ENCODE measurements at places on chromosomes 11 and 22. TPM values are rescaled to one million over a fixed set of nuclear protein-coding genes. Genes with fewer than 3 reads are reported as not detected.

DNA sequence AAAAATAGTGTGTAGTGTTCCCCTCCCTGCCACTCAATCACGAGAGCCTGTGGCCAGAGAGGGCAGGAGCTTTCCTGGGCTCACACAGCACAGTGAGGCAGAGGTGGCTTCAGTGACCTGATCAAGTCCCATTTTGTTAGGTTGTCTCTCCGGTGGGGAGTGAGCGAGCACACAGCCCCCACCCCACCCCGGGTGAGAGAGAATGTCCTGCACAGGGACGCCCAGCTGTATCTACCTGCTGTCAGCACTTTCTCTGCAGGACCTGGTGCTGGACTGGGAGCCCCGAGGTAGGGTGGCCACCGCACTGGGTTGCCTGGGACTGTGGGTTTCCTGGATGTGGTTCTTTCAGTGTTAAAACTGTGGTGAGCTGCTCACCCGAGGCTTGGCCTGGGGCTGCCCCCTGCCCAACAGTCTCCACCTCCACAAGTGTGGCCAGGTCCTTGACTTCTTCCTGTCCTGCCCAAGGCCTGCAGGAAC lies 6.1 kb downstream of the CAPN5 start:
- no peak for DNase-seq

DNA sequence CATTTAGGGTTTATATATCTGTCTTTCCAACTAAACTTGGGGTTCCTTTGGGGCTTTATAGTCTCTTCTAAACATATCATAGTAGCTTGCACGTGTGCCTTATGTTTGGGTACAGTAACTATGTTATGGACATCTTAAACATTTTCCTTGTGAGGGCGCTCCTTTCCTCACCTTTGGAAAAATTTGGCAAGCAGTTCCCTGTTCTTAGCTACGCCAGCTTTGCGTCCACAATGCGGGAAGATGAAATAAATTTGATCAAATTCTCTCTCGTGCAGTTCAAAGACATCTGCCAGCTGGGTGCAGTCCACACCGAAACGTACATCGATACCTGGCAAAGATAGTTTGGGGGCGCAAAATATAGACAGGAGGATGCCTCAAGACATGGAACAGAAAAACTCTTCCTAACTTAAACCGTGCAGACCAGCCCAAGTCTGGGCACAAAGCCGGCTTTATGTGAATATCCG lies 548 bp downstream of the FDXACB1 start:
- DNase-seq = peak; percentile 44

- DNase-seq = peak; percentile 78
Measured at GRCh38 chr11:110086892-110087309, 6.3 kb upstream of the ZC3H12C start.

- no peak for DNase-seq
Measured at GRCh38 chr11:79414644-79415317, 26.0 kb downstream of the TENM4 start.

- peak; percentile 23 for DNase-seq
Measured at GRCh38 chr11:12540075-12540680, 134.0 kb upstream of the TEAD1 start.

- DNase-seq = no peak
Measured at GRCh38 chr11:61082062-61082870, 20.0 kb upstream of the CD5 start.

- DNase-seq = no peak
Measured at GRCh38 chr11:58907780-58908179, 31.5 kb upstream of the GLYATL1 start.

DNA sequence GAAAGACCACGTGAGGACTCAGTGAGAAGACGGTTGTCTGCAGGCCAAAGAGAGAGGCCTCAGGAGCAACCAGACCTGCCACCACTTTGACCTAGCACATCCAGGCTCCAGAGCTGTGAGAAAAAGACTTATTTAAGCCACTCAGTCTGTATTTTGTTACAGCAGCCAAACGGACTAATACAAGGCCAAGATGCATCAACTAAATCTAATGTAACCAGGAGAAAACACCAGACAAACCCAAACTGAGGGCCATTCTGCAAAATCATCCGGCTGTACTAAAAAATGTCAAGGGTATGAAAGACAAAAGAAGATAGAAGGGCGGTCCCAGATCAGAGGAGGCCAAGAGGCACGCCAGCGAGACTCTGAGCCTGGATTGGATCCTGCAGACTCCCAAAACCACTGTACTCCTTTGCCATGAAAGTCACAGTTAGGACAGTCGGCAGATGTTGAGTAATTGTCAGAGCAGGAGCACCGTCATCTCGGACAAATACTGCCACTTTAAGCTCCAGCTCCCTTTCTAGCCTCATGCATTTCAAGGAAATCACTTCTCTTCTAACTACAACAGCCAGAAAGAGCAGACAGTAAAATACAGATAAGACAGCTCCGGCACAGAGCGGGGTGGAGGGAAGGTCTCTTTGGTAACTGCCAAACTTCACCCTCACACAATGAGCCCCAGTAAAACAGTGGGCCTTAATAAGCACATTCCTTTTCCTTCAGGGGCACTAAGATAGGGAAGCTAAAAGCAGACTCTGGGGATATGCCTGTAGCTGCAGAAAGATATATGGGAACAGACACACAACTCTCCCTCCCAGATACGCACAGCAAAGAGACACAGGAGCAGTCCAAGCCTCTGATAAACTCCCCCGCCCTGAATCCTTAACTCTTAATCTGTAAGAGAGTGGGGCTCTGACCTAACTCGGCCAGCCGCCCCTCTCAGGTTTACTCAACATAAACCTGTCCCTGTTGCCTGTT lies 3.5 kb upstream of the ZP1 start:
- no peak for DNase-seq

DNA sequence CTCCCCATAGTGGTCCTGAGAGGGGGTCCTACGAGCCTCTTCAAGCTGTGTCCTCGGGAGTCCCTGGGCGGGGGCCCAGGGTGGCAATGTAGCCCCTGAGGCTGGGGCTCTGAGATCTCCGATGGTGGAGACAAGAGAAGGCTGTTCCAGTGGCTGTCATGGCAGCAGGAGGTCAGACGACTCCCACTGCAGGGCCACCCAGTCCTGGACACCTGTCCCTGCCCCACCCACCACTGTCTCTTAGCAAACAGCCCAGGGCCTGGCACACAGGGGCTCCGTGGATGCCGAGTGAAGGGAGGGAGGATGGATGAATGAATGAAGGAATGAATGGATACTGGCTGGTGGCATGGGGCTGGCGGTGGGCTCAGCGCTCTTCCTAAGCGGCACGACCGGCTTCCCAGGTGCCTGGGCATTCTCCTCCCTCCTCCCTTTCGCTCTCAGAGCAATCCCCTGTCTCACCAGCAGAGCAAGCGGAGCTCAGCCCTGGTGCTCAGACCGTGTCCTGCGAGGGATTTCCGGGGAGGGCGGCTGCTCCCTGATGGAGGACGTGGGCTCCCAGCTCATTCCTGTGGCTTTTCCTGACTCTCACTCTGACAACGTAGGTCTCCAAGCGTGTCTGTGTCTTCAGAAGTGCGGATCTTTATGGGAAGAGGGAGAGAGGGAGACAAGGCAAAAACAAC lies 1272.6 kb downstream of the BRD1 start:
- DNase-seq = peak; percentile 58

DNA sequence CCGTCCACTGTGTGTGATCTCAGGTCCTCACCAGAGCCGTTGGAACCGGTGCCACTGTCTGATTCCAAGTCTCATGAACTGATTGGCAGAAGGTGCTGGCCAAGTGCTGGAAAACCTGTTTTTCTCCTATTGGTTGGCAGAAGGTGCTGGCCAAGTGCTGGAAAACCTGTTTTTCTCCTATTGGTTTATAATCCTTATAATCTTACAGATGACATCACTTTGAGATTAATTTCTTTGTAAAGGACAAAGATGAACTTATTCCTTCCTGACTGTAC lies 1106.3 kb downstream of the BRD1 start:
- no peak for DNase-seq

DNA sequence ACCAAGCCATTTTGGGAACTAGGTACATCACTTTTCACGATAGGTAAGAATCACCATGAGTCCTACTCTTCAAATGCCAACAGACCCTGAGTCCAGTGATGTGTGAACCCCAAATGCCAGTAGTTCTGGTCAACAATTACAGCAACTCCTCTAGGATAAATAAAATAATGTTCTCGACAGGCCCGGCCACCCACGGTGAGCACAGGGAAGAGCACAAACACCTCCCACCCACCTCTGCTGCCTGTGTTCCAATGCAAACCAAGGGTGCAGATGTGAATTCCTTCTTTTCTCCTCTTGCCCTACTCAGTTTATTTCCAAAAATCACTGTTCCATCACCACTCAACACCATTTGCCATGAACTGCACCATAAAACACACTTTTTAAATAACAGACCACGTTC lies 33.3 kb downstream of the MPPED2 start:
- no peak for DNase-seq

- no peak for DNase-seq
Measured at GRCh38 chr22:23673826-23674690, 16.8 kb upstream of the RGL4 start.

DNA sequence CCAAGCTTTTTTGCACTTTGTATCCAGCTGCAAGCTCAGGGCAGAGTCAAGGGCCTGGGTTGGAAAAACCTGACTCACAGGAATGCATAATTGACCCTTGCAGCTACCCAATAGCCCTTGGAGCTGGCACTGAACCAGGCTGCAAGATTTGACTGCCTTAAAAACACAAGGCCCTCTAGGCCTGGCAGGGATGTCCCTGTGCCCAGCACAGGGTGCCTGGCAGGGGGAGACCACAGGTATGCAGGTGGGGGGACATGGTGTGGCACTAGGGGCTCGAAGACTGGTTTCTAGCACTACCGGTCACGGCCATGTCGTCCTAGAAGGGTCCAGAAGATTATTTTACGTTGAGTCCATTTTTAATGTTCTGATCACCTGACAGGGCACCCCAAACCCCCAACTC lies 30.2 kb downstream of the SBF1 start:
- DNase-seq = no peak

DNA sequence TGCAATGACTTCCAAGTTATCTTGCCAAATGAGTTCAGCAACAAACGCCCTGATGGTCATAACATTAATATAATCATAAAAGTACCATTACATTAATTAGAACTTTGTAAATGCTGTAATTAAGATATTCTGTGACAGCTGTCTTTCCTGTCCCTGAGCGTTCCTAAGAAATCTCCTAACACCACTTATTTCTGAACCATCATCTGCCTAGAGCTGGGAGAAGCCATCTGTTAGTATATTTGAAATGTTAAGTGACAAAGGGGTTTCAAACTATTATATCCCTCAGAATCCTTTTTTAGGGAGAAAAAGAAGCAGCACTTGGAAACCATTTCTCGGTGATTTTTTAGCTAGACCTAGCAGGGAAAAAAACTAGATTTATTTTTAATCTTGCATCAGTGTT lies 657.5 kb downstream of the FAM181B start:
- no peak for DNase-seq

- DNase-seq = no peak
Measured at GRCh38 chr22:20628081-20628939, 120.9 kb downstream of the MED15 start.

DNA sequence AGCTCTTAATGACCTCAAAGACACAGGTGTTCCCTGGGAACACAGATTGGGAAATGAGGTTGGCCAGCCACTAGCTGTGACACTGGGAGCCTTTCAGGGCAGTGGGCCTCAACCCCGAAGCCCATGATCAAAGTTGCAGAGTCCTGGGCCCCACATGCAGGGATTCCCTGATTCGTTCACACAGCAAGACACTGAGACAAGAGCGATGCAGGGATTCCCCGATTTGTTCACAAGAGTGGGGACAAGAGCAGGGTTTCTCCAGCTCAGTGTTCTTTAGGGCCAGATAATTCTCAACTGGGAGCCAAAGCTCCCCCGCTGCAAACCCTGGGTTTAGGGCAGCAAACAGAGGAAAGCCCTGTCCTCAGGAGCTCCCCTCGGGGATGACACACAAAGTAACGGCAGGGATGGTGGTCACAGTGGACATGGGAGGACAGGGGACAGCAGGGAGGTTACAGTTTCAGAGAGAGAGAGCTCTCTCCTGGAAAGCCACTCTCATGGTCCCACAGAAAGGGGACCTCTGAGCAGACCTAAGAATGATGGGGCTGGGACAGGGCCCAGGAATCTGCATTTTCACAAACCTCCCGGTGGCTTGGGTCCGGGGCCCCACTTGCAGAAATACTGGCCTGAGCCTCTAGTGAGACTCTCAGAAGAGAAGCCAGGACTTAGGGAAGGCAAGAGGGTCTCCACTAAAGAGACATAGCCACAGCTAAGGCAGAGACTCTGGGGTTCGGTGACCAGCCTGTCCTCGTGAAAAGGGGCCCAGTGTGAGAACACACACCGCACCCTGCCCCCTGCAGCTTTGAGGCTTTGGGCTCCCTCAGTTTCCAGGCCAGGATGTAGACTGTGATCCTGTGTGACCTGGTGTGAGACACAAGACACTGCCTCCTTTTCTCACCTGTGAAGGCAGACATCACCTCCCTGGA lies 7.4 kb upstream of the GNAZ start:
- DNase-seq = no peak

DNA sequence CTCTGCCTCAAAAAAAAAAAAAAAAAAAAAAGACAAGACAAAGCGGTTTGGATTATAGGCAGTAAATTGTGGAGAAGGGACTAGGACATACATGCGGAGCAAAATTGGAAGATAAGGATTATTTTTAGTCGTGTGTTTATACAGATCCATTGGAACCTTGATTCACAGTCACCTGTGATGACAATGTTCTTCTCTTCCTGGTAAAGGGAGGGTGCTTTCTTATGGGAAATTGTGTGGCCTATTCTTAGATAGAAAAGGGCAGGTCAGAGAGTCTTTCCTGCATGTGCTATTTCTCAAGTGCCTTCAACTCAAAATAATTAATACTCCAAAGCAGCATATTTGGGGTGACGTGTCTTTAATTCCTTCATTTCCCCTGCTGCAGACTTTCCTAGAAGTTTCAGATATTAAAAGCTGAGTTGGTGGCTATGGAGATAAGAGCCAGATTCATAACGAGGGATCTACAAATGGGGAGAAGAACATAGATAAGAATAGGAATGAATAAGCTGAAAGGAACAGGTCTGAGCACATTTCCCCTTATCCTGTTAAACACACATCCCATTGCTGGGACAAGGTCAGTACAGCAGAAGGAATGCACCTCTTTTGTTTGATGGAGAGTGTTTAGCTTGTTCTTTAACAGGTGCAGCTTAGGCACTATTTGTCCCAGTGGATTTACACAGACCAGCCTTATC lies 22.5 kb downstream of the GSTT2B start:
- DNase-seq = no peak

- DNase-seq = no peak
Measured at GRCh38 chr22:33110562-33111163, 52.5 kb upstream of the SYN3 start.

GRCh38 chr11:68214173-68215086 lies 1.3 kb upstream of the KMT5B start:
- DNase-seq = no peak

GRCh38 chr11:61524963-61525587 lies 16.5 kb downstream of the LRRC10B start:
- no peak for DNase-seq

The ST3GAL4 gene
- total RNA-seq = 198 TPM

The SYT12 gene
- 0.19 TPM for total RNA-seq

The PITPNM1 gene
- 9.3 TPM for total RNA-seq

The SAA2 gene
- total RNA-seq = not detected

The RBMXL2 gene
- total RNA-seq = not detected

The TMPRSS13 gene
- total RNA-seq = 1.1 TPM

The PANX3 gene
- total RNA-seq = not detected

The CNTF gene
- 1.2 TPM for total RNA-seq

The CYP2R1 gene
- total RNA-seq = 14.3 TPM

Data from SK-MEL-5 (cell line).